Activated CD8-positive, alpha-beta memory T cell treated with anti-CD3 and anti-CD28 coated beads for 4 hours (primary cell): ENCODE measurements at places on chromosomes 5 and 9.

DNA sequence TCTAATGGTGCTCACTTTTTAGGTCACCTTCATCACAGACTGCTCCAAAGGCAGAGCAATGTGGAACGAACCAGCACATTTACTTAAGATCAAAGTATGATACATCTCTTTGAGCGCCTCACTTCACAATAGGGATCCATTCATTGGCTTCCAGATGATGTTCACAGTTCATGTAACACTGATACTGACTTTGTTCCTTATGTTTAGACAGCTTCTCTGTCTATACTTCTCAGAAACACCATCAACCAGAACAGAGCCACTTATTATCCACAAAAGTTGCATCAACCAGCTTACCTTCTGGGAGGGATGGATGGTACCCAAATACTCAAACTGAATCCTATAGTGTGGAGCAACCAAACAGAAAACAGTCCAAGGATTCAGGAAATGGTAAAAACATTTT, 4.6 kb downstream of the PTAR1 start:
- no peak for DNase-seq

DNA sequence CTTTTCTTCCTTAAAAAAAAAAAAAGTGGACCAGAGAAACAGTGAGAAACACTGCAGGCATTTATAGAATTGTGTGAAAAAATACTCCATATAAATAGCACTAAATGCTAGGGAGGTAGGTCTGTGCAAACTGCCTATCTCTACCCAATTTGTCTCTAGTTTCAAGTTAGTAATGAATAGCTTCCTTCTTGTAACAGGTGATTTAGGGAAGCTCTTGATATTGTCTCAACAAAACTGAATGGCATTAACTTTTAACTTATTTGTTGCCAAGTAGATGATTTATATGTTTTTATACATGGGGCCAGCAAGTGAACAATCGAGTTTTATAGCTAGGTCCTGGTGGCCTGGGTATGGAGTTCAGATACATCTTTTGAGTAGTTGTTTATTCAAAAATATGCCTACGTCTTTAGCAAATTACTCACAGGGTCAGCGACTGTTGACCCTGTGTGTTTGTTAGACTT, 283.6 kb downstream of the NR3C1 start:
- no peak for DNase-seq

GRCh38 chr5:137461391-137462264, 37.5 kb downstream of the SPOCK1 start:
- DNase-seq = no peak

GRCh38 chr5:97406946-97407676, 224.1 kb upstream of the RIOK2 start:
- no peak for DNase-seq

- no peak for DNase-seq
Observed at GRCh38 chr5:119079318-119079921, 8.5 kb downstream of the DMXL1 start.

GRCh38 chr5:54905942-54906537, 79.4 kb downstream of the ESM1 start:
- DNase-seq = peak; percentile 35

- DNase-seq = no peak
Observed at GRCh38 chr5:151038412-151038745, 18.0 kb downstream of the GPX3 start.

- no peak for DNase-seq
Observed at GRCh38 chr9:103225702-103226646, 230.8 kb downstream of the CYLC2 start.

DNA sequence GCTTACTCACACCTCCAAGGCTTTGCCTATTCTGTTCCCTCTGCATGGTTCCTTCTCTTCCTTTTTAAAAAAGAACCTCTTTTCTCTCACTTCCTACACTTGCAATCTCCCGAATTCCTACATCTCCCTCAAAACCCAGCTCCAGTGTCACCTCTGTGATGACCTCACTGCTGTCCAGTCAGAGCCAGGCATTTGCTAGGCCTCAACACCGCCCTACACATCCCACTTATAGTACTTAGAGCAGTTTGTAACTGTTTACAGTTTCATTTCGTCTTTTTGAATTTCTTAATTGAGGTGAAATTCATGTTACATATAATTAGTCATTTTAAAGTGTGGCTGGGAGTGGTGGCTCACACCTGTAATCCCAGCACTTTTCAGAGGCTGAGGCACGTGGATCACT, 30.8 kb downstream of the CD14 start:
- no peak for DNase-seq

- no peak for DNase-seq
Observed at GRCh38 chr9:35713578-35713977, 18.4 kb downstream of the TLN1 start.

GRCh38 chr5:38285226-38285625, 26.9 kb downstream of the EGFLAM start:
- DNase-seq = no peak

DNA sequence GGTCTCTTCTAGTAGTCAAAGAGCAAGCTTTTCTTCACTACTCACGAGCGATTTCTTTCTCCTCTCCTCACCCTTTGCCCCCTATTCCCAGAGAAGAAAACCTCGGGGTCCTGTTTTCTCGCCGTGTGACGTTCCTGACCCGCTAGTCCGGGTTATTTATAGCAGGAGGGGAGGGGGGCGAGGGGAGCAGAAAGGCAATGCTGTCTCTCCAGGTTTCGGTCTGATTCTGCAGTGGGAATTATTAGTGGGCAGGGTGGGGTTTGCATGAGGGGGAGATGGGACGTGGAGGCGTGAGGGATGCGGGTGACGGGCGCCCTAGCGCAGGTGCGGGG, 847 bp upstream of the GABRB2 start:
- DNase-seq = no peak

DNA sequence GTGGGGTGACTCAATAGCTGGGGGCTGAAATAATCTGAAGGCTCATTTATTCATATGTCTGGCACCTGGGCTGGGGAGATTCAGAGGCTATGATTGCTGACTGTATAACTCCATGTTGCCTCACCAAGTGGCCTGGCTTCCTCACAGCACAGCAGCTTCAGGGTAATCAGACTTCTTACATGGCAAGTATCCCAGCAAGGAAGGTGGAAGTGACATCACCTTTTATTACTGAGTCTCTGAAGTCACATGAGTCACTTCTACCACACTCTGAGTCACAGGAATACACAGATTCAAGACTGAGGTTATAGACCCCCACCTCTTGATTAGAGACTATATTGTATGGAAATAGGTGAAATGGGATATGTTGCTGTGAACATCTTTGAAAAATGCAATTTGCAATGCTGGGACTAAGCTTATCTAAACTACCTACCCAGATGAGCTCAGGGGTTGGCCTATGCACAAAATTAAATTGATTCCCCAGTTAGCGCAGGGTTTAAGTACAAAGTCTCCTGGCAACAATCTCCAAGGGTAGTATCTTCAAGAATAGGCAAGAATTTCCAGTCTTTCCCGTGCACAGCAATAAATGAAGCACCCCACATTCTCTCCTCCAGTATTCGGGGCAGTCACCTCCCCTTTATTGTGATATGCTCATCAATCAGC, 553.1 kb downstream of the LRRC70 start:
- DNase-seq = no peak

DNA sequence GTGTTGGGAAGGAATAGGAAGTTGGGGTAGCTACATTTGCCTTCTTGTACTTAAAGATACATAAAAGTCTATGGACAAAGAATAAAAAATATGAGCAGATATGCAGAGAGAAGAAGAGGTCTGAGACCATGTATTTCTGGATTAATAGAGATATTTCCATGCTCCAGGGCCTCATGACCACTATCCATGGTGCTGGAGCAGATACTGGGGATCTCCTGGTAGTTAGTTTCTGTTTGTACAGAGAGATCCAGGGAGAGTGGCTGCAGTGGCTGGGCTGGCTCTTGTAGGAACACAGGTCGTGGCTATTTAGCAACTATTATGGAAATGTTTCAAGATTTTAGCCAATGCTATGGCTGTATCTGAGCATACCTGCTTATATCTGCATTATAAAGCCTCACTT, 184.2 kb upstream of the TMEM161B start:
- no peak for DNase-seq

GRCh38 chr5:34608859-34609648, 47.1 kb upstream of the RAI14 start:
- DNase-seq = no peak

- no peak for DNase-seq
Observed at GRCh38 chr5:167057665-167058064, 1233.8 kb upstream of the WWC1 start.

- DNase-seq = no peak
Observed at GRCh38 chr9:113219969-113220368, 1.1 kb downstream of the FKBP15 start.

- no peak for DNase-seq
Observed at GRCh38 chr5:72505016-72505415, 2.2 kb downstream of the ZNF366 start.

- no peak for DNase-seq
Observed at GRCh38 chr5:66538531-66538930, 57.7 kb upstream of the MAST4 start.

- no peak for DNase-seq
Observed at GRCh38 chr9:81686614-81687520, 2.5 kb downstream of the TLE1 start.

GRCh38 chr9:72924154-72924790, 28.6 kb downstream of the ALDH1A1 start:
- no peak for DNase-seq

DNA sequence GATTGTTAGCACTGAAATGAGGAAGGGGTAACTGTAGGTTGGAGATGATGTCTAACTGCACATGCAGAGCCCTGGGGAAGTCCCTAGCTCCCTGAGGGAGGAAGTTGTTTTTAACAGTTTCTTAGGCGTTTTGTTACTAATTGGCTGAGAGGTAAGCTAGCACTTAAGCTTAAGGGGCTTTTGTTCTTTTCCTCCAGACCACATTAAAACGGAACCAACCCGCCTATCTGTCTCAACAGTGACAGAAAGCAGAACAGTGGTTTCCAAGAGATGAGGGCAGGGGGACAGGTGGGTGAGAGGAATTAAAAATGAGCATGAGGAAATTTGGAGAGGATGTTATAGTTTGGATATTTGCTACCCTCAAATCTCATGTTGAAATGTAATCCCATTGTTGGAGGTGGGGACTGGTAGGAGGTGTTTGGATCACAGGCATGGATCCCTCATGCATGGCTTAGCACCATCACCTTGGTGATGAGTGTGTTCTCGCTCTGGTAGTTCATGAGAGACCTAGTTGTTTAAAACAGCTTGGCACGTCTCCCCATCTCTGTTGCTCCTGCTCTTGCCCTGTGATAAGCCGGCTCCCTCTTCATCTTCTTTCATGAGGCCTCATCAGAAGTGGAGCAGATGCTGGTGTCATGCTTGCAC, 38.9 kb downstream of the LYRM7 start:
- peak; percentile 21 for DNase-seq

DNA sequence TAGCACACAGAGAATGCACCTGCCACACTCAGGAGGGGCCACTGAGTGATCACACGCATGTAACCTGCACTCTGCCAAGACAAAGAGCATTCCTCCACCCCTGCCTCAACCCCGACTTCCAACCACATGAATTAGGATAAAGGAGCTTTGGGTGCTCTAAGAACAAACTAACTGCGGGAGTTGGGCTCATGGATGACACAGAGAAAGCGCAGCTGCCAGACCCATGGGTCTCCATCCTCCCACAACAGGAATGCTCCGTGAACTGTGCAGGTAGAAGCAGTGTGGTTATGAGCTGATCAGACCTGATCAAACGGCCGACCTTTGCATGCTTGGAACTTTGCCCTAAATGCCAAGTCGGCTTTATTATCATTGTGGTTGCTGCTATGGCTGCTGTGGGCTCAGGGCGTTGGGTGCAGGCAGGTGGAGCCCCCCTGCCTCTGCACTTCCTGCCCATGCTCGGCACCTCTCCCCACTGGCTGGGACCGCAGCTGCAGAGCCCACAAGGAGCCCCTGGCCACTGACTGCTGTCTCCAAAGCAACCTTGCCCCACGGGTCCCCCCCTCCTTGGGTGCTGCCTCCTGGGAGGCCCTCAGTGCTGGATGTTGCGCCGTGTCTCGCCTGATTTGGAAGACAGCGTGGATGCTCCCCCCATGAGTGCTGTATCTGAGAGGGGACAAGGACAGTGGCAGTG, 2.6 kb upstream of the SLC6A3 start:
- no peak for DNase-seq

- no peak for DNase-seq
Observed at GRCh38 chr5:113296676-113297075, 138.1 kb downstream of the TSSK1B start.

- no peak for DNase-seq
Observed at GRCh38 chr5:171371326-171371725, 16.3 kb upstream of the NPM1 start.

GRCh38 chr5:169157064-169157463, 143.9 kb downstream of the SLIT3 start:
- no peak for DNase-seq

- DNase-seq = no peak
Observed at GRCh38 chr5:171813813-171814490, 28.3 kb downstream of the SMIM23 start.

DNA sequence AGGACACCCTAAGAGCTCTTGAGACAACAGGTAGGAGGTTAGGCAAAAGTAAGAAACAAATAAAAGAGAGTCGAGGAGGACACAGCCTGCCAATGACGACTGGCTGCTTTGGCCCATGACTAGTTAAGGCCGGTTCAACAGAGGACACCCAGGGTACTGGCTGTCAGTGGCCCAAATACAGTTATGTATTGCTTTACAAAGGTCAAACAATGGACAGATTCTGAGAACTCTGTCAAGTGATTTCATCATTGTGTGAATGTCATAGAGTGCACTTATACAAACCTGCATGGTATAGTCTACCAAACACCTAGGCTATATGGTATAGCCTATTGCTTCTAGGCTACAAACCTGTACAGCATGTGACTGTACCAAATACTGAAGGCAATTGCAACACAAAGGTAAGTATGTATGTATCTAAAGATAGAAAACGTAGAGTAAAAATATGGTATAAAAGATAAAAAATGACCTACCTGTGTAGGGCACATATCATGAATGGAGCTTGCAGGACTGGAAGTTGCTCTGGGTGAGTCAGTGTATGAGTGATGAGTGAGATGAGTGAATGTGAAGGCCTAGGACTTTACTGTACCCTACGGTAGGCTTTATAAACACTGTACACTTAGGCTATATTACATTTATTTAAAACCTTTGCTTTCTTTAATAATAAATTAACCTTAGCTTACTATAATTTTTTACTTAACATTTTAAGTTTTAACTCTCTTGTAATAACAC, 6.5 kb upstream of the FAM81B start:
- no peak for DNase-seq

GRCh38 chr9:38003230-38003629, 65.8 kb downstream of the SHB start:
- DNase-seq = no peak

- DNase-seq = no peak
Observed at GRCh38 chr5:64026493-64026892, 64.2 kb upstream of the HTR1A start.
